ENCODE measurements at places on chromosomes 16 and 17.

GRCh38 chr16:69105501-69106361 lies at the start of gene HAS3:
HAS3 (plus strand) TSS chr16:69105653; CDS start chr16:69109396, 3,743 bp downstream.
- peak; percentile 31 for DNase-seq

- no peak for DNase-seq
These were observed 19.5 kb downstream of the TEKT5 start for GRCh38 chr16:10675216-10675615.

GRCh38 chr17:50201276-50201854 lies at the start of gene COL1A1:
COL1A1 (minus strand) TSS chr17:50201631; CDS start chr17:50201513, 118 bp downstream.
- DNase-seq, result no peak

GRCh38 chr17:34723875-34724274 lies 144.5 kb downstream of the TMEM132E start:
- DNase-seq, result peak; percentile 20

DNA sequence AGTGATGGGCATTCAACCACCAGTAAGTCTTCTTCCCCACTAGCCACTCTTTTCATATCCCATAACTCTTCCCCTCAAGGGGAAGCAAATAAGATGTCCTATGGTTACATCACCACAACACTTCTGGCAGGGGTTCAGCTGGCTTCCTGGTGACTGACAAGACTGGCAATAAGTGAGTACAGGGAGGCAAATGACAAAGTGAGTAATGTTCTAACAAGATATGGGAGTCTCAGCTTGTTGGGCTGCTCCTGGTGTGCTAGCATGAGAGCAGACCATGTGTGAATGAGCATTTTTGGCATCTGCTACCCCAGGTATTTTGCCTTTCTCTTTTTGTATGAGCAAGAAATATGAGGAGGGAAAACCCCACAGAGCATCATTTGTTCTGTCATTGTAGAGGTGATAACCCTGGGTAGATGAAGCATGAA lies 9.9 kb downstream of the TMIGD1 start:
- DNase-seq, result peak; percentile 10

- peak; percentile 23 for DNase-seq
These were observed at the start of gene SETD6 for GRCh38 chr16:58515125-58515870. SETD6 (plus strand) TSS chr16:58515517; CDS start chr16:58515538, 21 bp downstream.

DNA sequence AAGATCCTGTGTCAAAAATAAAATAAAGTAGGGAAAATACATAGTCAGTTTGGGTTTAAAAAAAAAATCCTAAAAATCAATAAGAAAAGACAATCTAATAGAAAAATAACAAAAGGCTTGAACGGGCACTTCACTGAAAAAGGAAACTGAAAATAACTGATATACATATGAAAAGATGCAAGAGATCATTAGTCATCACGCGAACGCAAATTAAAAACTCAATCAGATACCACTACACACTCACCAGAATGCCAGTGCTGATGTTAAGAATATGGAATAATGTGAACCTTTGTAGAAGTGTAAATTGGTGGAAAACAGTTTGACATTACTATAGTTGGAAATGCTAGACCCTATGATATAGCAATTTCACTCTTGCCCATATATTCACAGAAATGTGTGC lies 14.6 kb downstream of the GNGT2 start:
- DNase-seq, result no peak

DNA sequence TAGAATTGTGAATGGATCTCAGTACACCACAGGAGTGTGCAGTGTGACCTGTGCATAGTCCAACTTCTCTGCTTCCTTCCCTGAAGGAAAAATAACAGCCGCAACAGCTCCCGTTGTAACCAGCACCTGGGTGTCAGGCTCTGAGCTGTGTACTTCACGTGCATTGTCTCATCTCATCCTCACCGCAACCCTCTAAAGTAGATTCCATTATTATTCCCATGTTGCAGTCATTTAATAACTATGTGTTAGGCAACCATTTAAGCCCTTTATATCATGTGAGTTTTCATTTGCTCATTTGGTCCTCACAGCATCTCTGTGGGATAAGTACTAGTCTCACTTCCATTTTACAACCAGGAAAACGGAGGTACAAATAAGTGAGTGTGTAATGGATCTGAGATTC lies 247.0 kb upstream of the MAF start:
- DNase-seq, result no peak

DNA sequence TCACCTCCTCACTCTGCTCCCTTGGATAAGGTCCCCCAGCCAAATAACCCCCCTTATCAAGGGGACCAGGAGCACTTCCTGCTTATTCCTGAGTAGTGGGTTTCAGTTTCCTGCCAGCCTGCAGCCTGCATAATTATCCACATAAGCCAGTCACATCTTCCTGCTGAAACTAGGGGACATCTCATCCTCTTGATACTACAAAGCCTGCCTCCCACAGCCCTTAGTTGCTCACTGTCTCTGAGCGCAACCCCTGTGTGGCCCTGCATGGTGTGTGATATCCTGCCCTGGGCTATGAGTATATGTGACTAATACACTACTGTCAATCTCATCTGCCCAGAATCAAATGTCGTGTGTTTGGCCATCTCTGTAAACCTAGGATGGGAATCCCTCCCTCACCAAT lies 8.0 kb upstream of the XYLT2 start:
- no peak for DNase-seq

DNA sequence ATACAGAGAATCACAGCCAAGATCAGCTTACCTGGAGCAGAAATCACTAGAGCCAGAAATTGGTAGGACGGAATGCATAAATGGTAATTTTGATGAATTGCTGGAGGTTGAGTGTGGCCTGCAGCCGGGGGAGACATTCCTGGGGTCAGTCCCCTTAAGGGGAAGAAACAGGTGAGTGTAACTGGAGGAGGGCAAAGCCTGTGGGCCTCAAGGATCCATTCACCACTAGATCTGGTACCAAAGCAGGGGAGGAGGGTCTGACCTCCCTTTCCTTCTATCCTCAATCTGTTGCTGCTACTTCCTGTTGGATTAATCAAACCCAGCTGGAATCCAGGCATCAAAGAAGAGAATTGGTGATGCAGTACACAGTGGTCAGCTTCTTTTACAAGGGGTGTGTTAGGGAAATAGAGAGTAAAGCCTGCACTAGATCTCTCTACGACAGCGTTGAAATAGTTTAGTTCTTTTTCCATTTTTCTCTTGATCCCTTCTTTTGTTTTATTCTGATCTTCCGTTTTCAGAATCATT lies 8.6 kb upstream of the ABCA9 start:
- no peak for DNase-seq

GRCh38 chr17:16383772-16384287 lies 2.9 kb downstream of the UBB start:
- DNase-seq, result no peak

- no peak for DNase-seq
These were observed 9.7 kb upstream of the CCL2 start for GRCh38 chr17:34245351-34245905.

DNA sequence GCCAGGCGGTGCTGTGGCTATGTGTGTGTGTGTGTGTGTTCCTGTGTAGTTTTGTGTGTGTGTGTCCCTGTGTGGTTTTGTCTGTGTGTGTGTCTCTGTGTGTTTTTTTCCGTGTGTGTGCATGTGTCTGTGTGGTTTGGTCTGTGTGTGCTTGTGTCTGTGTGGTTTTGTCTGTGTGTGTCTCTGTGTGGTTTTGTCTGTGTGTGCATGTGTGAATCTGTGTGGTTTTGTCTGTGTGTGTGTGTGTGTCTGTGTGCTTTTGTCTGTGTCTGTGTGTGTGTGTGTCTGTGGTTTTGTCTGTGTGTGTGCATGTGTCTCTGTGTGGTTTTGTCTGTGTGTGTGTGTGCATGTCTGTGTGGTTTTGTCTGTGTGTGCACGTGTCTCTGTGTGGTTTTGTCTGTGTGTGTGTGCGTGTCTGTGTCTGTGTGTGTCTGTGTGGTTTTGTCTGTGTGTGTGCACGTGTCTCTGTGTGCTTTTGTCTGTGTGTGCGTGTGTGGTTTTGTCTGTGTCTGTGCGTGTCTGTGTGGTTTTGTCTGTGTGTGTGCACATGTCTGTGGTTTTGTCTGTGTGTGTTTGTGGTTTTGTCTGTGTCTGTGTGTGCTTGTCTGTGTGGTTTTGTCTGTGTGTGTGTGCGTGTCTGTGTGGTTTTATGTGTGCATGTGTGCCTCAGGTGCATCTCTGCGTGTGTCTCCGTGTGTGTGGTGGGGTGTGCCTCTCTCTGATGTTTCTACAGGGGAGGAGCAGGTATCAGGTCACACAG lies 62.3 kb downstream of the ZDHHC7 start:
- no peak for DNase-seq

GRCh38 chr16:9976601-9977000 lies 205.6 kb downstream of the GRIN2A start:
- DNase-seq, result no peak

DNA sequence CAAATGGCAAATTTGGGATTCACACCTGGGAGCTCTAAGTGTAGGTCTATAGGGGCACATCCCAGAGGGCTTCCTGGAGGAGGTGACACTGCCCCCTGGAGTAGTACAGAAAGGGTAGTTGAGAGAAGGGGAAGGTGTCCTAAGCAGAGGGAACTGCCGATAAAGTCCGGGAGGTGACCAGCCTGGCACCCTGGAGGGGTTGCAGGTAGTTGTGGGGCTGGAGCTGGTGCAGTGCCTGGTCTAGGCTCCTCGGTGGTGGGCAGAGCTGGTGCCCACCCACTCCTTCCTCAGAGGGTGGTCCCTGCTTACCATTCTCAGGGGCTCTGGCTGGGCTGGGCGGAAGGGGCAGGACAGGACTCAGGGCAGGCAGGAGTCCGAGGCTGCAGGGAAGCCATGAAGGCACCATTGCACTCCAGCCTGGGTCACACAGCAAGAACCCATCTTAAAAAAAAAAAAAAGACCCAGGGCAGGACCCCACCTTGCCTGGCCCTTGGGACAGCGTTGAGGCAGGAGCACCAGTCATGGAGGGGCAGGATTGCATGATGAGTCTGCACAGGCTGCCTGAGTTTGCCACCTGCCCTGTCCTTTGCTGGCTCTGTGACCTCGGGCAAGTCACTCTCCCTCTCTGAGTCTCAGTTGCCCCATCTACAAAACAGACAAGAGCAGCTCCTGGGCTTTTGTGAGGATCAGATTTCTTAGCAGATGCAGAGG lies 43.8 kb downstream of the LAT start:
- no peak for DNase-seq

DNA sequence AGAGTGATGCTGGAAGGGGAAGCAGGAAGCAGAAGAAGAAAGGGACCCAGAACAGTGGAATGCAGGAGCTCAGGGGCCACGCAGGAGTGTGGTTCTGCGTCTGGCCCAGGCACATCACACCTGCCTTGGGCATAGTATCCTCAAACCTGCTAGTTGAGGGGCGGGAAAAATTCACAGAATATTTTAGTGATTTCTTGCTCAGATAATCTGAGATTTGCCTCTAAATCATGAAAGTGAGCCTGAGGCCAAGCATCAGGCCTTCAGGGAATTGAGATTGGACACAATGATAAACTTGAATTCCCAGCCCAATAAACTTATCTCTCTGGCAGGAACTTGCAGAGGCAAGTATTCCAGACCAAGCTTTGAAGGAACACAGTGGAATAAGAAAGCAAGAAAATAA lies 48.5 kb upstream of the CCL2 start:
- no peak for DNase-seq

DNA sequence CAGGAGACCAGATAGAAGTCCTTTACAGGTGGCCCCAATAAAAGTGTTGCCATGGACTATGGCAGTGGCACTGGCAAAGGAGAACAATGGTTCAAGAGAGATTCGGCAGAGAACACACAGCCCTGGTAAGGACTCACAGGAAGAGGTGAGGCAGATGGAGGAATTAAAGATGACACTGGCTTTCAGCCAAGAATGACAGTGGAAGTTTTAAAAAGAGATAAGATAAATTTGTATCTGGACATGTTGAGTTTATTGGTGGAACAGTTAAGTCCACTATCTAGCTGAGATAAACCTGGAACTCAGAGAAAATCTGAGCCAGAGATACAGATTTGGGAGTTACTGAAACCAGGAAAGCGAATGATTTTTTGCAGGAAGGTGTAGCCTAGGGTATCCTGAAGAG lies 20.1 kb downstream of the CMC2 start:
- no peak for DNase-seq

GRCh38 chr16:54067322-54068065 lies 219.1 kb downstream of the IRX3 start:
- DNase-seq, result no peak

GRCh38 chr16:58201163-58201562 lies 3.3 kb upstream of the CSNK2A2 start:
- no peak for DNase-seq
